CD8-positive, alpha-beta memory T cell (primary cell): ENCODE measurements at places on chromosomes 6 and 20. TPM values are rescaled to one million over a fixed set of nuclear protein-coding genes. Genes with fewer than 3 reads are reported as not detected.

- H3K4me1 ChIP-seq = peaks cover 36% of the 10 kb centered on the region
- peaks cover 23% of the 10 kb centered on the region for H3K36me3 ChIP-seq
- H3K4me3 ChIP-seq = no peak overlapping the region
- no peaks in the 10 kb centered on the region for H3K27me3 ChIP-seq
Measured at GRCh38 chr20:23368316-23369071, 6.5 kb downstream of the GZF1 start.

DNA sequence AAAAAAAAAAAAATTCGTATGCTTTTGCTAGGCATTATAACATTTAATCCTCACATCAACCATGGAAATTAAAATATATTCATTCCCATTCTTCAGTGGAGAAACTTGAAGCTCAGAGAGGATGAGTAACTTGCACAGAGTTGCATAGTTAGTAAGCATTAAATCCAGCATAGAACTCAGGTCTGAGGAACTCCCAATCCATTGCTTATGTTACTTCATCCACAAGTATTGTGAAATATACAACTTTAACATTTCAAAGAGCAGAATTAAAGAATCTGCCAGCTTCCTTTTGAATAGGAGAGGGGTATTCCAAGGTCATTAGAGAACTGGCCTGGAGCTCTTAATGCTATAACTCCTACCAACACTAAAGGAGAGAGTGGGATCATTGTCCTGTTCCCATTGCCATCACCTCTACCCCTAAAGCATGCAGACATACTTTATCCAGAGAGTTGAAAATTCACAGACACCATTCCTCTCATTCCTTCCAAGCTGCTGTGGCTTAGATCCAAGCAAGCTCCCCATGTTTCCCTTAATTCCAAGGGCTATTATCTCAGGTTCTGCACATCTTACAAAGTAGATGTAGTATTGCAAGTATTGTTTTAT, 91.9 kb downstream of the FLRT3 start:
- H3K4me1 ChIP-seq = no peaks in the 10 kb centered on the region
- H3K27me3 ChIP-seq = no peaks in the 10 kb centered on the region
- no peak for DNase-seq
- H3K27ac ChIP-seq = no peak overlapping the region
- no peak overlapping the region for H3K4me3 ChIP-seq

- peaks cover 8% of the 10 kb centered on the region for H3K27me3 ChIP-seq
- no peaks in the 10 kb centered on the region for H3K4me1 ChIP-seq
- no peak overlapping the region for H3K4me3 ChIP-seq
- DNase-seq = no peak
- no peak overlapping the region for H3K27ac ChIP-seq
- H3K36me3 ChIP-seq = no peaks in the 10 kb centered on the region
Measured at GRCh38 chr6:78910591-78911171, 43.3 kb downstream of the IRAK1BP1 start.

DNA sequence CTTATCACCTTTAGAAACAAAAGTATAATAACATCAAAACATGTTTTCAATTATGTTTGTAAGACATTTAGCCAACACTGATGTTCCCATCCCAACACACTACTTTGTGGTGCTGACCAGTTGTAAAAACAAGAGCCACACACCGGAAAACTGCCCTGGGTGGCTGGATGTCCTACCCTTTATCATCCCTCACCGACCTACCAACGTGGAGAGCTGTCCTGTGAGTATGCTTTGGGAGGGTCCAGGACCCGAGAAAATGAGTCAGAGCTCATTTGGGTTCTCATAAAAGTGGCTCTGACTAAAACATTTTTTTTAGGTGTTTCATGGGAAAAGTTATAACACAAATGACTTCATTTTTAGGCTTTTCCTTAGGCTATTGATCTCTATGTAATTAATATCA, 29.3 kb upstream of the CTAGE9 start:
- H3K4me3 ChIP-seq = no peak overlapping the region
- H3K27ac ChIP-seq = no peak overlapping the region
- H3K4me1 ChIP-seq = no peaks in the 10 kb centered on the region
- no peaks in the 10 kb centered on the region for H3K36me3 ChIP-seq

- H3K27me3 ChIP-seq = no peaks in the 10 kb centered on the region
- no peak for DNase-seq
- no peak overlapping the region for H3K4me3 ChIP-seq
- no peaks in the 10 kb centered on the region for H3K4me1 ChIP-seq
- H3K27ac ChIP-seq = no peak overlapping the region
Measured at GRCh38 chr20:14259689-14260088, 77.7 kb downstream of the FLRT3 start.

DNA sequence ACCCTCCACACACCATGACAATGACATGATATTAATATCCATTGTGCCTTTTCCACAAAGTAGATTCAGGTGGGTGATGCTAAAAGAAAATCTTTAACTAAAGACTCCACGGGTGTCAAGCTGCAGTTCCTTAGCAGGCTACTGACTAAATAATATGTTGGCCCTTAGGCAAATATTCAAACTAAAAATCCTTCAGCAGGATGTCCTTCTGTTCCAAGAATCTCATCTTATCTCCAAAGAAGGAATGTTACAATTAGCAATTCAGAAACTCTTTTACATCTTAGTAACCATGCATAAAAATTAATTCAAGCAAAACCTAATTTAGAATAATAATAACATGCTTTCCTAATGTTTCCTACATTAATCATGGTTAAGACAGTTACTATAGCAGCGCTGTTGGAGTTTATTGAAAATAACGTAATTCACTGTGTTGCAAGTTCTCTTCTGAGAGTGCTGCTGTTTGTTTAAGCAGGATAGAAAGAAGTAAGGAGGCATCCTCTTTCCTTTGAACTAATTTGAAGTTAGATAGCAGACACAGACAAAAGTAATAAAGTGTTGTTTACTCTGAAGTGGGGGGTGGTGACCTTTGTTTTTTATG, 414.8 kb upstream of the CDH4 start:
- no peak overlapping the region for H3K4me3 ChIP-seq
- no peak for DNase-seq
- no peaks in the 10 kb centered on the region for H3K36me3 ChIP-seq
- H3K4me1 ChIP-seq = no peaks in the 10 kb centered on the region
- H3K27ac ChIP-seq = no peak overlapping the region

Gene TPD52L1
- total RNA-seq = not detected

DNA sequence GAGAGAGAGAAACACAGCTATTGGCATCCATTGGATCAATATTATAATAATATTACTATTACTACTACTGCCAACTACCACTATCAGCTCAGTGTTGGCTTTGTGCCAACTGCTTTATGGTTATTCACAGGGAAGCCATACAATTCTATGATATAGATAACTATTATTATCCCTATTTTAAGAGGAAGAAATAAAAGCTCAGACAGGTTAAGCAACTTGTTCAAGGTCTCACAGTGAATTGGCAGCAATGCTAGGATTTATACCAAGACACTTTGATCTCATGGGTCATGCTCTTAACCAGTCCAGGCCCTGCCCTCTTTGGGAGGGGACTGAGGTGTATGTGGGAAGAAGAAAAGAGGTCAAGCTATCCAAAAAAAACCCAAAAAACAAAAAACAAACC, 82.0 kb upstream of the TRAF3IP2 start:
- H3K4me3 ChIP-seq = no peak overlapping the region
- H3K36me3 ChIP-seq = peaks cover 56% of the 10 kb centered on the region
- H3K27ac ChIP-seq = no peak overlapping the region
- no peaks in the 10 kb centered on the region for H3K27me3 ChIP-seq
- H3K4me1 ChIP-seq = peaks cover 45% of the 10 kb centered on the region

DNA sequence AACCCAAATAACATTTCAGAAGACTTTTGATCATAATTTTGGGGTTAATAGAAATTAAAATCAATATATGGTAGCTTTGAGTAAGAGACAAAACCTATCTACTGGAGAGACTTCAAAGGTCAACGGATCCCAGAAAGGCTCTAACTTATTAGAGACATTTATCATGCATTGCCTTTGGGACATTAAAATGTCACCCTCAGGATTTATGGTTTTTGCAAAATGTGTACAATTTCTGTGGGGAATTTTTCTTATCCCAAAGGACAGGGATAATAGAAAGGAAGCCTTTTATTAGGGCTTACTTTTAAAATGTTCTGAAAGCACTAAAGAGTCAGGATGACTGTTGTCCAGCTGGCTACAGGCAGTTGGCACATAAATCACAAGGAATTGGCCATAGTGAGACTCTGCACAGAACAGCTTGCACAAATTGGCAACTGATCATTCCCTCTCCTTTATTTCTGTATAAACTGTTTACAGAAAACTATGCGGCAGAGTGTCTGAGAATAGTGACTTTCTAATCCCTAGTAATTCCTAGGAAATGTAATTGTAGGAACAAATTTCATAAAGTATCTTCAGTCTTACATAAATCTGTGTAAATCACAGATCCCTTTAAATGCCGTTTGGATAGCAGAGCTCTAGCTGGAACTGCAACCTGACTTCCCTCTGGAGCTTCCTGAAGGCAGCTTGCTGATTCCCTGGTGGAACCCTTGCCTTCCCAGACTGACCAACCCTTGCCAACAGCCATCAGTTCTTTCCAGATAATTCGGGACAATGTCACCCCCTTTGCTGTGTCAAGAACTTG, 201.1 kb upstream of the PREP start:
- DNase-seq = no peak
- no peaks in the 10 kb centered on the region for H3K27me3 ChIP-seq
- no peak overlapping the region for H3K4me3 ChIP-seq
- H3K36me3 ChIP-seq = no peaks in the 10 kb centered on the region

DNA sequence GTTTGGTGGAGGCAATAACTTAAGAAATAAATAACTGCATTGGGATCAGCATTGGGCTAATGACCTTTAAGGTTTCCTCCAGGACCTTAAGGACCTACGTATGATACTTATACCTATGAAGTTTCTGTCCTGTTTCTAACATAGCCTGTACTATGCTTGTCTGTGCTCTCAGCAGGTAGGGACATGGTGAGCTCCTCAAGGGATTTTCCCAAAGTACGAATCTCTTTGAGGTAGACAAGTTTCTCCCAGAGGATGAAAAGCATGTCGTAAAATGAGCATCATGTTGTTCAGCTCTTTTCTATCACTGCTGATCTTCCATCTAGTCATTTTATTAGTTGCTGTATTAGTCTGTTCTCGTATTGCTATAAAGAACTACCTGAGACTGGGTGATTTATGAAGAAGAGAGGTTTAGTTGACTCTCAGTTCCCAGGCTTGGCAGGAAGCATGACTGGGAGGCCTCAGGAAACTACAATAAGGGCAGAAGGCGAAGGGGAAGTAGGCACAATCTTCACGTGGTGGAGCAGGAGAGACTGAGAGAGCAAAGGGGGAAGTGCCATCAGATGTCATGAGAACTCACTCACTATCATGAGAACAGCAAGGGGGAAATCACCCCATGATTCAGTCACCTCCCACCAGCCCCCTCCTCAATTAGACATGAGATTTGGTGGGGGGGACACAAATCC, 77.8 kb upstream of the TGM3 start:
- H3K4me1 ChIP-seq = no peaks in the 10 kb centered on the region
- no peaks in the 10 kb centered on the region for H3K27me3 ChIP-seq
- no peak overlapping the region for H3K27ac ChIP-seq
- DNase-seq = no peak
- H3K4me3 ChIP-seq = no peak overlapping the region
- no peaks in the 10 kb centered on the region for H3K36me3 ChIP-seq

GRCh38 chr6:80544555-80544954, 438.1 kb downstream of the BCKDHB start:
- no peaks in the 10 kb centered on the region for H3K27me3 ChIP-seq
- H3K36me3 ChIP-seq = no peaks in the 10 kb centered on the region
- H3K4me3 ChIP-seq = no peak overlapping the region

GRCh38 chr6:152206072-152206818, 398.8 kb downstream of the ESR1 start:
- DNase-seq = no peak
- no peak overlapping the region for H3K4me3 ChIP-seq
- H3K4me1 ChIP-seq = no peaks in the 10 kb centered on the region
- no peak overlapping the region for H3K27ac ChIP-seq
- H3K36me3 ChIP-seq = peaks cover 35% of the 10 kb centered on the region

Gene PRICKLE4
- not detected for total RNA-seq

GRCh38 chr20:41095110-41095969, 42.0 kb upstream of the PLCG1 start:
- no peaks in the 10 kb centered on the region for H3K4me1 ChIP-seq
- no peaks in the 10 kb centered on the region for H3K27me3 ChIP-seq
- H3K4me3 ChIP-seq = no peak overlapping the region

Gene HLA-DOB
- 0.77 TPM for total RNA-seq

- H3K36me3 ChIP-seq = no peaks in the 10 kb centered on the region
- H3K4me3 ChIP-seq = no peak overlapping the region
- no peaks in the 10 kb centered on the region for H3K4me1 ChIP-seq
- no peak overlapping the region for H3K27ac ChIP-seq
Measured at GRCh38 chr6:37587866-37588734, 88.4 kb upstream of the CCDC167 start.

DNA sequence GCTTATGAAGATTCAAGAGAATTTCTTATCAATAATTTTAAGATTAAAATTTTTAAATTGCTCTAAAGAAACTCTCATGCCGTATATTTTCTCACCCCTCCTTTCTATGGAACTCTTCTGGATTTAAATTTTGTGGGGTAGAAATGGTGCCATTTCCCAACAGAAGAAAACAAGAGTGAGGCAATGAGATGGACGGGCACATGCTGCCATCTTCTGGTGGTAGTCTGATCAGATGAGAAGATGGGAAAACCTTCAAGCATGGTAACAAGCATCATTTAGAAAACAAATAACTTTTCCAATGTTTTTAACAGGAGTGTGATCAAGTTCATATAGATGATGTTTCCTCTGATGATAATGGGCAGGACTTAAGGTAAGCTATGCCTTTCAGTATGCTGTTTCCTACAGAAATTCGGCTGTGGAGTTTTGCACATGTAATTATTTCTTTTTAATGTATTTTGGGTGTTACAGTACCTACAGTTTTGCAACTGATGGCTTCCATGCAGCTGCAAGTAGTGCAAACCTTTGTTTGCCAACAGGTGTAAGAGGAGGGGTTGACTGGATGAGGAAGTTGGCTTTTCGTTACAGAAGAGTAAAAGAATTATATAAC, 271.4 kb downstream of the EYA4 start:
- H3K27me3 ChIP-seq = no peaks in the 10 kb centered on the region
- H3K27ac ChIP-seq = no peak overlapping the region
- no peak overlapping the region for H3K4me3 ChIP-seq
- H3K4me1 ChIP-seq = no peaks in the 10 kb centered on the region

Gene L3MBTL1
- 4.6 TPM for total RNA-seq

GRCh38 chr6:14824484-14825275, 421.2 kb upstream of the JARID2 start:
- H3K4me1 ChIP-seq = no peaks in the 10 kb centered on the region
- no peaks in the 10 kb centered on the region for H3K27me3 ChIP-seq
- no peak overlapping the region for H3K27ac ChIP-seq
- no peaks in the 10 kb centered on the region for H3K36me3 ChIP-seq
- no peak overlapping the region for H3K4me3 ChIP-seq

Gene MATN4
- not detected for total RNA-seq

Gene C20orf141
- total RNA-seq = not detected

Gene BPIFB1
- total RNA-seq = not detected

- H3K27me3 ChIP-seq = no peaks in the 10 kb centered on the region
- H3K27ac ChIP-seq = no peak overlapping the region
- no peaks in the 10 kb centered on the region for H3K36me3 ChIP-seq
- no peak overlapping the region for H3K4me3 ChIP-seq
- no peak for DNase-seq
Measured at GRCh38 chr6:154550779-154551178, 40.3 kb upstream of the CNKSR3 start.

Gene BEND6
- not detected for total RNA-seq
